ENCODE measurements at places on chromosomes 7 and 10. TPM values are rescaled to one million over a fixed set of nuclear protein-coding genes. Genes with fewer than 3 reads are reported as not detected.

- H3K4me1 ChIP-seq, result peaks cover 9% of the 10 kb centered on the region
- no peak for DNase-seq
- peak overlapping the region; percentile 6 for H3K27ac ChIP-seq
- H3K4me3 ChIP-seq, result no peak overlapping the region
- peaks cover 7% of the 10 kb centered on the region for H3K36me3 ChIP-seq
Observed at GRCh38 chr10:103153302-103154197, 39.5 kb downstream of the NT5C2 start.

Gene SFMBT2
- polyA plus RNA-seq, result 1.2 TPM

DNA sequence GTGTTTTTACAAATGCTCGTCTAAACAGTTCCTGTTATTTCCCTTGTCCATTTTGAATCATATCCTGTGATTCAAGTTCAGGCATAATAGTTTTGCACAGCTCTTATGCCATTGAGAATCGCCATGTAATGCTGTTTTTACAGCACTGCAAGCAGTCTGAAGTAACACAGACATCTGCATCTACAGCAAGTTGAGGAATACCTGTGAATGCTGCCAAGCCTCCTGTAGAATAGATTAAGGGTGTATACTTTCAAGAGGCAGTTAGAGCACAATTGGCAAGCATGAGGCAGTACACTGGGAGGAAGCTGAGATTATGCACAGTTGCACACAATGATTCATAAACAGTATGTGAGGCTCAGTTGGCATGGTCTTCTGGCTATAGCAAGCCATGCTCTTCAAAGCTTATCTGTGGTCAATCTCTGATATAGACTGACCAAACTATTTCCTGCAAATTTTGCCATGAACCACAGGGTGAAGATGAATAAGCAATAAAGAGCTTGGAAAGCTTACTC lies 121.9 kb upstream of the AKR1E2 start:
- H3K4me3 ChIP-seq, result no peak overlapping the region
- peaks cover 9% of the 10 kb centered on the region for H3K4me1 ChIP-seq
- no peaks in the 10 kb centered on the region for H3K36me3 ChIP-seq
- no peak for DNase-seq

- H3K4me3 ChIP-seq, result peak overlapping the region; percentile 11
- H3K27me3 ChIP-seq, result no peaks in the 10 kb centered on the region
- no peak for DNase-seq
Observed at GRCh38 chr7:22443370-22444180, 56.4 kb downstream of the STEAP1B start.

DNA sequence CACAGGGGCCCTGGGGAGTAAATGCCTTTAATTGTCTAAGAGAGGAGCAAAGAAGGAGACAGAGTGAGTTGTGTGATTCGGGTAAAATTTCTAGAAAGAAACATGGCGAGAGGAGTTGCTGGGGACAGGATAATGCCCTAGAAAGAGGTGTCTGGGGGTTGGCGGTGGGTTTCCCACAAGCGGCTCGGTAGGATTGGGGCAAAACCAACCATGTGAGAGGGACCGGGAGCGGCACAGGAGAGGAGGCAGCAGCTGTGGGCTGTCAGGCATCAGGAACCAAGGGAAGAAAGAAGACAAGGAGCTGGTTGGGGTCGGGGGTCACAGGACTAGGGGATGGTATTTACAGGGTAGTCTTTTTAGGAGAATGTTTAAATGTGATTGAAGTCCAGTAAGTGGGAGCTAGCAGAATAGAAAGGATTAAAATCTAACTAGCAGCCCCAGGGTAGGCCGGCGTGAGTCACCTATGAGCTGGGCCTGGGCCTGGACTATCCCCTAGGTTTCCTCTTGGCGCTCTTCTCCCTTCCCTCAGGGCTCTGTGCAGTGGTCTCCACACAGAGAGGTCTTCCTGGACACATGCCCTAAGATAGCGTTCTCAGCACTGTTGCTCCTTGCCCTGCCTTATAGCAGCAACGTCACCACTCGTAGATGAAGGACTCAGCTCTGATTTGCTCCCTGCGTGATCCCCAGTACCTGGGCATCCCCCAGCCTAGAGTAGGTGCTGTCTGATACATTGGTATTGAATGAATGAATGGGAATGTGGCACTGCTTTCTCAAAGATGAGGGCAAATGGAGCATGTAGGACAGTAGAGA lies 32.6 kb downstream of the IKZF1 start:
- no peak for DNase-seq
- H3K27ac ChIP-seq, result peak overlapping the region; percentile 98
- peak overlapping the region; percentile 83 for H3K4me3 ChIP-seq

- no peaks in the 10 kb centered on the region for H3K36me3 ChIP-seq
- DNase-seq, result no peak
- peaks cover 7% of the 10 kb centered on the region for H3K4me1 ChIP-seq
Observed at GRCh38 chr7:47895026-47895425, 53.2 kb downstream of the PKD1L1 start.

DNA sequence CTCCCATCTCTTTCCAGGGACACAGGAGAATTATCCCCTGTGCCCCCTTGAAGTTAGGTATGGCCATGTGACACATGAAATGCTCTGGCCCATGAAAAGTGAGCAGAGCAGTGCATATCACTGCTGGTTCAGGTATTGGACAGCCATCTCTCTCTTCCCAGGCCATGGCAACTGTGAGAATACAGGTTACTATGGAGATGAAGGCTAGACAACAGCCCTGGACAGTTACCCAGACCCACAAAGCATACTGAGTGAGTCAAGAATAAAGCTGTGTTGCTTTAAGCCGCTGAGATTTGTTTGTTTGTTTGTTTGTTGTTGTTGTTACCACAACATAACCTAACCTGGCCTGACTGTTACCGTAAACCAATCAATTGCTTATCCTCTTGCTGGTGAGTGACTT lies 722.3 kb downstream of the KCNMA1 start:
- no peaks in the 10 kb centered on the region for H3K4me1 ChIP-seq
- H3K36me3 ChIP-seq, result no peaks in the 10 kb centered on the region
- no peak overlapping the region for H3K4me3 ChIP-seq
- no peaks in the 10 kb centered on the region for H3K27me3 ChIP-seq

Measured in naive B cell (primary cell).